ENCODE measurements at places on chromosomes 1 and 21.

DNA sequence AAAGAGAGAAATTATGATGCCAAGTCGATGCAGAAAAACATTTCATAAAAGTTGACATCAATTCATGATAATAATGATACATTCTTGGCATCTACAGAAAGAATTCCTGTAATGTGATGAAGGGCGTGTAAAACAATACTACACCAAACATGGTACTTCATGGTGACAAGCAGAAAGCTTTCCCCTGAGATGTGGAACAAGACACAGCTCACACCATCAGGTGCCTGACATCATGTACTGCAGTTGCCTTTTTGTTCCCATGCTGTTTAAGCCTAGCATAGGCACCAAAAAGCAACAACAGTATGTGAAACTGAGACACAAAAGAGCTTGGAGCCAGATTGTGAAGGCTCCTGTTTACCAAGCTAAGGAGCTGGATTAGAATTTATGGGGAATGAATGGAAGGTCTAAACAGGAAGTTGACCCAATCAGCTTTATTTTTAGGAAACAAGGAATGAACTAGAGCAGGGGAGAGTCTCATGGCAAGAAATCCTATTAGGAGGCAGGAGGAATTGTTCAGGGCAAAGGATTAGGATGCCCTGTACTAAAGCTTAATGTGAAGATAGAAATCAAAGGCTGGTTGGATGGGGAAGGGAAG lies 67.2 kb downstream of the SYDE2 start:
- DNase-seq = no peak

DNA sequence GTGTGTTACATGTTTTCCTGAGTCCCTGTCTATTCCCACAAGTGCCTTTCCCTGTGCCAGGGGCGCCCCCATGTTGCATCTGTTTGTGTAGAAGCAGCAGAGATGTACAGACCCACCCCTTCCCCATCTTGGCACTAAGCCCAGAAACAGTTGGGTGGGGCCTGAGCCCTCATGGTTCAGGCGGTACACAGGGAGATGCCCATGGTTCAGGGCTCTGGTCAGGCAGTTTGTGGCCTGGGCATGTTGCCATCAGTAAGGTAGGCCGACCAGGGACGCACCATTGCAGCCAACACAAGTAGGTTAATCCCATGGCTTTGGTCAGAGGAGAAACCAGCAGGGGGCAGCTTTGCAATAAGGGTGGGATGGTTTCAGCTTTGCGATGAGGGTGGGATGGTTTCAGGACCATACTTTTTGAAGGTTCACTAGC lies 914 bp upstream of the ADGRB2 start:
- no peak for DNase-seq

DNA sequence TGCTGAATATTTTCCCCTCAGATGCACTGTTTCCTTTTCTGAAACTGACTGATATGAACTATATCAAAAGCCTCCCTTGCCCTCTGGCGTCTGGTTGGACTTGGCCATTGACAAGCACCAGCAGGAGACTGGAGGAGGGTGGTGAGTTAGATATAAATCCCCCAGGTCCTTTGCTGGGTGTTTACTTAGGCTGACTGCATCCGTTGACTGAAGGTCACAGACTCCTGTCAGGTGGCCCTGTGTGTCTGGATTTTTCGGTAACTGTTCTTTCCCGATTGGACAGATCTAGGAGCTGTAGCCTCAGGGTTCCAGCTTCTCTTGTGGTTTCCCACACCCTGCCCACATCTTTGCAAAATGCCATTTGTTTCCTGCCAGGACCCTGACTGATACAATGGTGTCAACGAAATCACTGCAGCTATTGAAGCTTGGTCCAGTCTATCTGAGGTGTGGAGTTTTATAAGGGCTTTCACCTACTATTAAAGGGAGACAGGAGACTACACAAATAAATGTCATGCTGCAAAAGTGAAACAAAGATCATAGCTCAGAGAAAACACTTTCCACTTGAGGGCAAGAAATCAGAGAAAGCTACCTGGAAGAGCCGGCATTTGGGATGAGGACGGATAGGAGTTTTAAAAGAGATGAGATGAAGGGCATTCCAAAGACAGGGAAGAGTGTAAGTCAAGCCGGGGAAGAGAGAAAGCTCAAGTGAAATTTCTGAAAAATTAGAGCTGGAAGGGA lies 1.5 kb upstream of the MAGI3 start:
- no peak for DNase-seq

DNA sequence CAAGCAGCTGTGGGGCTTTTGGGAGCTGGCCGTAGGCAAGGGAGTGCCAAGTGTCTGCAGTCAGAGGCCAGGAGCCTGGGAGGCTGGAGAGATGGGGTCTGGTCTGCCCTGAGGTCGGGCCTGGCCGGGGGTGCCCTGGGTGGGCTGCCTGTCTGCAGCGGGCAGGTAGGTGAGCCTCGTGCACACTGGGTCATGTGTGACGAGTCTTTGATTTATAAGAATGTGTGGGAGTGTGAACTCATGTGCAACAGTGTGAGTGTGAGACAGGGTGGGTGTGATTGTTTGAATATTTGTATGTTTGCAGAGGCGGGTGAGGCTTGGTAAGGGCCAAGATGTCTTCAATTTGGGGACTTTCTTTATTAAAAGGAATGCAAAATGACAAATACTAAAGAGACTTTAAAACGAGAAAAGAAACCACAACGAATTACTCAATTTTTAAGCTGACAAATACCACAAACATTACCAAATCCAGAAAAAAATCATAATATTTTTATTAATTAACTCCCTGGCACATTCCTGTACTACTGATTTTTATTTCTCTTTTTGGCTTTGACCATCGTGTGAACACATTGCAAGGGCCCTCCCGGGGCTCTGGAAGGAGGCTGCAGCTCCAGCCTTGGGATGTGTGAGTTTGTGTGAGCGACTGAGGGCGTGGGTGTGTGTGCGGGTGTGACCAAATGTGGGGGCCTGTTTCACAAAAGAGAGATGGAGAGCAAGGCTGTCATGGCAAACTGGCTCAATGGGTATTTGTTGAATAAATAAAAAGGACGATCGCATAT lies 110.3 kb upstream of the WNT4 start:
- no peak for DNase-seq

DNA sequence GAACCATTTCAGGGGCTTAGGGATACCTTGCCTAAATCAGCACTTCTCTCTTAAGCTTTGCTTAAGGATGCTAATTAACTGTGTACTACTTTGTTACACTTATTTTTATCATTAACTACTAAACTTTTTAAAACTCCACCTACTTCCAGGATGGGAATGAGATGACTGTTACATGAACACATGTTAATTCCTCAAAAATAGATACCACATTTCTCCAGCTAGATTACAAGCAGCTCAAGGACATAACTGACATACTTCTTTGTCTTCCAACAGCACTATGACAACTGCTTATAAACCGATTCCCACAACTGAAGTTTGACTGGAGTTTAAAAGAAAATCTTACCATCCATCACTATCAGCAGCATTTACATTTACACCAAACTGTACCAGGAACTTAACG lies 53.7 kb downstream of the TP53BP2 start:
- DNase-seq = no peak

GRCh38 chr1:228960705-228961104 lies 225.4 kb downstream of the RHOU start:
- no peak for DNase-seq

DNA sequence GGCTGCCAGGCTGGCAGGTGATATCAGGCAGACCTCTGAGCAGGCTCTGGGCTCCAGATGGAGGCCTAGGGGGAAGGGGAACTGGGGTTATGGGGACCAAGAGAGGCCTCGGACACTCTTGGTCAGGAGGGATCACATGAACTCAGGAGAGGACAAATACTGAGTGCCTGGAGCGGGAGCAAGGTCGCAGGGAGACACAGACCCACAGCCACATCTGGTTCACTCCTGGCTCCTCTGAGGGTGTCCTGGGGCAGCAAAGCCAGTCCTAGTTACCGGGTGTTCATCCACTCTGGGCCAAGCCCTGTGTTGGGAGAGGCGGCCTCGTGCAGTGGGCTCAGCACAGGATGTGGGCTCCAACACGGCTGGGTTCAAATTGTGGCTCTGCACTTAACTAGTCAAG lies 239.0 kb downstream of the PTPRU start:
- DNase-seq = no peak

DNA sequence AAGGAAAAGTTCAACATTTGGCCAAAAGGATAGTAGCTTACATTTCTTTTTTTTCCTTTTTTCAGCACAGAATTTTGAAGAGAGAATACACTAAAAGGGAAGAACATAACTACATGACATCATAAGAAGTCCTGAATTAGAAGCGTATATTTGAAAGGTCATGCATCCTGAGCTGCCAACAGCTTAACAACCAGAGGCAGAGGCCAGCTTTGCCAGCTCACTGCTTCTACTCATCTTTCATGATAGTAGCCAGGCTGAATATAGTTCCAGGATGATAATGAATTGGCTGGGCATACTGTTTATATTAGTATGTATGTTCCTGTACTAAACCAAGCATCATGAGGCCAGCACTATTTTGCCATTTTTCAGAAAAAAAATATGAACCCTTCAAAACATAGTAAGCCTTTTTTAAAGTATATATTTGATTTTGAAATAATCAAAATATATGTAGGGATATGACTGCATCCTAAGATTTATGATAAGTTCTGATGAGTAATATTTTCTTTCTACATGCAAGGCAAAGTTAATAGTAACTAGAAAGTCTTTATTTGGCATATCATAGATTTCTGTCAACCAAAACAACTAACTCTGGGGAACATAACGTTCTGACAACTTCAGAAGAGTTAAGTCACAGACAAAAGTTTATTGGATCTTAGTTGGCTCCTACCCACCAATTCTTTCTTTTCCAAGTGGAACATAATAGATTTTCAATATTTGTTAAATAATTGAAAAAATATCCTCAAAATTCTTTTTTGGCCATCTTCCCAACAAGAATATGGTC lies 123.2 kb downstream of the DPYD start:
- DNase-seq = no peak

- no peak for DNase-seq
These were observed 486.9 kb upstream of the USP24 start for GRCh38 chr1:55702064-55702463.

DNA sequence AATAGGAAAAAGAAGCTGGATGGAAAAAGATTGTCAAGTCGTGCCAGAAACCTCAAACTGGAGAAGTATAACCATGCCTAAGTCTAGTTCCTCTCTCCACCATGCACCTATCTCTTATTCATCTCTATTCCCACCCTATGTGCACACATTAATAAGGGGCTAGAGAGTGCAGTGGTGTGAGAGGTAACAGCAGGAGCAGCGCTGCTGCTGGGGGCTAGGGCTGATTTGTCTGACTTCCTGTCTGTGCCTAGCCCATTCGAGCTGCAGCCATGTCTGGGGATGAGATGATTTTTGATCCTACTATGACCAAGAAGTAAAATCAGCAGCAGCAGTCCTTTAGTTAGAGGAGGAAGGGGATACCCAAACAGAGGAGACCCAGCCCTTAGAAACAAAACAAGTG lies 43.0 kb downstream of the TRIM33 start:
- no peak for DNase-seq

GRCh38 chr1:156420205-156421061 lies 51.4 kb downstream of the RHBG start:
- DNase-seq = peak; percentile 70

DNA sequence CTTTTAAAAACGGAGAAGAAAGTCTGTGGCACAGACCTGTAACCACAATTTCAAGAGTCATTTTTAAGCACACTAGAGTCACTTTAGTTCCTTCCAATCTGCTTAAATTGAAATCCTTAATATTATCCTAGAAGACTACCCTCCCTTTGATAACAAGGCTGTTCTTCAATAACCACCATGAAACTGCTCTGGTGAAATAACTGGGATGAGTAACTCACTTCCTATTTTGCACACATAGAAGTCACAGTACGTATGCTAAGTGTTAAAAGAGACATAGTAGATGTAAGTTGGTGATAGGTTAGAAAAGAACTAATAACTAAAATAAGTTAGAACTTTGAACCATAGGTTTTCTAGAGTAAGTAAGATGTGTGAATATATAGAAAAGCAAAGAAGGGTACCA lies 107.8 kb downstream of the NME7 start:
- no peak for DNase-seq

DNA sequence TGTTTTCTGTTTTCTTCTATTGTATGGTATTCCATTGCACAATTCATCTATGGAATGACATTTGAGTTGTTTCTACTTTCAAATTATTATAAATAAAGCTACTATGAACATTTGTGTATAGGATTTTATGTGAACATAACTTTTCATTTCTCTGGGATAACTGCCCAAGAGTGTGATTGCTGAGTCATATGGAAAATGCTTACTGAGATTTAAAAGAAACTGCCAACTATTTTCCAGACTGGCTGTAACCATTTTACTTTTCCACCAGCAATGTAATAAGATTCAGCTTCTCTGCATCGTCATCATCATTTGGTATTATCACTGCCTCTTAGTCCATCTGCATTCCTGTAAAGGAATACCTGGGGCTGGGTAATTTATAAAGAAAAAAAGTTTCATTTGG lies 779.6 kb upstream of the PRMT6 start:
- no peak for DNase-seq

GRCh38 chr1:36067871-36068270 lies 16.0 kb upstream of the TEKT2 start:
- DNase-seq = no peak

DNA sequence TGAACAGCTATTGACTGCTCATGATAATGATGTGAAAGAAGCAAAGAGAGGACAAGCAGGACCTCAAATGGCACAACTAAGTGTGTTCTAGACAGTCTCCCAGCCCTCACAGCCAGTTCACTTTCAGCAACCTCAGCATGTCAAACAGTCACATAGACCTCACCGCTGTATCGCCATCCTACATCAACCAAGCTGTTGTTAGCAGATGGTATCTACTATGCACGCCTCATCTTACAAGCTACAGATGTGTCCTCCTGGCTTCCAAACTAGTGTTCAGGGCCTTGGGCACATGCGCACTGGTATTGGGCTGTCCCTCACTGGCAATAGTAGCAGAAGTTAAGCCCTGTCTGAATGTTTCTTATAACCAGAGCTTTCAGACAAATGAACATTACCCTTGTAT lies 28.4 kb downstream of the EVI5 start:
- no peak for DNase-seq

GRCh38 chr1:221462345-221462744 lies 279.5 kb downstream of the DUSP10 start:
- DNase-seq = no peak

DNA sequence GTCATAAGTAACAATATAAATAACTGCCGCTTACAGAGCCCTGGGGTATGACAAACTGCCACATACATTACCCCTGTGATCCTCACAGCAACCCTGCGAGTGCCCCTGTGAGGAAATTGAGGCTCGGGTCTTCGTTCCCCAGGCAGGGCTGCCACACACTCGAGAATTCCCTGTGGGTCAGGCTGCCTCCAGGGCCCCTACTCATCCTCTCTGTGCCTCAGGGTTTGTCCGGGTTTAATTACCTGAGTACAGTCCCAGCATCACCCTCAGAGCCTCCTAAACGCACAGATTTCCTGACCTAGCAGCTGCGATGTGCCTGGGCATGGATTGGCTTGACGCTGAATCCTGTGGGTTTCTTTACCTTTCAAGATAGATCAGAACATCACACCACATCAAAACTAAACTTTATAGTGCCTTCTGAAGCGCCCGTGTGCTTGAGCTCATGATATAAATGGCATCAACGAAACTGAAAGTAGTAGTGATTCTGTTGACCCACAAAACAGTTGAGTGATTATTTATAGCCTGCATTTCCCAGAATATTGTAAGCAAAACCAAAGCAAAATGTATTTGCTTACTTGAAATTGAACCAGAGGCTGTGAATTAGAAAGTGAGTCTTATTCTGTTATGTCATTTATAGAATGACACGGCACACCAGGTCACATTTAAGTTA lies 14.0 kb downstream of the SLC37A1 start:
- DNase-seq = peak; percentile 67

Data from activated CD8-positive, alpha-beta memory T cell treated with anti-CD3 and anti-CD28 coated beads, Interleukin-2, amount 50 U/mL, for 48 hours (primary cell).